ENCODE measurements at places on chromosomes 3 and 15.

- no peak for DNase-seq
These were observed 81.6 kb upstream of the CHMP2B start for GRCh38 chr3:87145553-87145952.

- no peak for DNase-seq
These were observed 24.6 kb downstream of the MAPKBP1 start for GRCh38 chr15:41798607-41799487.

DNA sequence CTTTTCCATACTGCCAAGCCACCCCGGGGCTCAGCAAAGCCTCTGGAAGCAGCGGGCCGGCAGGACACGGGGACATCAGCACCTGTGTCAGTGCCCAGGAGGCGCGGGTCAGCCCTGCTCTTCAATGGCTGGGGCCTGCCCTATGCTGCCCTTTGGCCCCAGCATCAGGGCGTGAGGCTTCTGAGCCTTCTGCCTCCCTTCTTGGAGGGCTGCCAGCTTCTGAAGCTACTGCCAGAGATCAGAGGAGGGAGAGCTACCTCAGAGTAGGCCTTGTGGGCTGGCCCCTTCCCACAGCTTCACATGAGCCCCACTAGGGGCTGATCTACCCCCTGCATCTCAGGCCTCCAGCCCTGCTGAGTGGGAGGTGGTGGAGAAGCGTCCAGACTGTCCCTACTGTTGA, 13.0 kb upstream of the TMEM115 start:
- no peak for DNase-seq

- peak; percentile 90 for DNase-seq
These were observed at the start of gene TYRO3 for GRCh38 chr15:41558400-41559238. TSS of gene TYRO3 (plus strand) at chr15:41559212. CDS start at chr15:41559258, 46 bp downstream.

DNA sequence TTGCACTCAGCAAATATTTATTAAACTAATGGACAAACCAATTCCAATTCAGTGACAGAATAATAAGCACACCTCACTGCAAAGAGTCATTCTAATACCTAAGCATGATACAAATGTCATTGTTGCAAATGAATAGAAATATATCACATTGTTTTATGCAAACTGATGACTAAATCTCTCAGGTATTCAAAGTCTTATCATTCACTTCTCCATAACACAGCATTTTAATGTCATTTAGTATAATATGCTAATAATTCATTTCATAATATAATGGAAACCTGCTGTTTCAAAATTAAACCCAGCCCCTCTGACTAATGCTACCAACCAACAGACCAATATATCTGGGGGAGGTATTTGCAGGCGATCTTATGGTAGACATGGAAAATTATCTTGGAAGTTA, 71.8 kb downstream of the FGF7 start:
- DNase-seq, result no peak

GRCh38 chr3:123346021-123346420, 102.9 kb downstream of the ADCY5 start:
- DNase-seq, result no peak

- no peak for DNase-seq
These were observed 962.3 kb downstream of the EPHA3 start for GRCh38 chr3:90069748-90070147.

DNA sequence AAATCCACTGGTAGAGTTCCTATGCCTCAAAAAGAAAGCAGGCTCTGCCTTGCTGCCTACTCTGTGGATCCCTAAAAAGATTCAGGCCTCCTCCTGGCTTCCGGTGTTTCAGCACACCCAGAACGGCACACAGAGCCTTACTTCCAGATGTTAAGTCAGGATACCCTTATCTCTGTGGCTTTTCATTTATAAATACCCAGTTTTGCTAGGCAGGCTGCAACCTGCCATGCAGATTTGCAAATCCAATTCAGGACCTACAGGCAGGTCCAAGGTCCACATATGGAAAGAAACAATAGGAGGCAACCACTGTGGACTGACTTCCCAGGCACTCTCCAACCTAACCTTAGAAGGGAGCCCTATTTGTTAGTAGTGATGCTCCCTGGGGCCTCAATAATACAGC, 30.7 kb downstream of the EFL1 start:
- no peak for DNase-seq

- DNase-seq, result no peak
These were observed 62.8 kb upstream of the KY start for GRCh38 chr3:134713671-134714070.

DNA sequence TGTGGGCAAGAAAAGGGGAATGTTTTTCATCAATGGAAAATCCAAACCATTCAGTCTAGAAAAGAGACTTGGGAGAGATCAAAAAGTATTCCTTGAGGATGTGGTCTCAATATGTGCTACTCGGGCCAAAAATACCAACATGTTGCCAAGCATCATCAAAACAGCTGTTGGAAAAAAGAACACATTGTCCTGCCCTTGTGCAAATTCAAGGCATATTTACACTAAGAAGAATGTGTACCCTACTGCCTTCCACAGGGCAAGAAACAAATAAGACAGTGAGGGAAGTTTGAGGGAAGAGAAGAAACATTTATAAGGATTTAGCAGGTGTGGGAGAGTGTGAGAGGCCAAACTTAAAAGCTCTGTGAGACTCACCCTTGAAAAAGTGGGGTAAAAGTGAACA, 252.1 kb downstream of the NTRK3 start:
- DNase-seq, result no peak

DNA sequence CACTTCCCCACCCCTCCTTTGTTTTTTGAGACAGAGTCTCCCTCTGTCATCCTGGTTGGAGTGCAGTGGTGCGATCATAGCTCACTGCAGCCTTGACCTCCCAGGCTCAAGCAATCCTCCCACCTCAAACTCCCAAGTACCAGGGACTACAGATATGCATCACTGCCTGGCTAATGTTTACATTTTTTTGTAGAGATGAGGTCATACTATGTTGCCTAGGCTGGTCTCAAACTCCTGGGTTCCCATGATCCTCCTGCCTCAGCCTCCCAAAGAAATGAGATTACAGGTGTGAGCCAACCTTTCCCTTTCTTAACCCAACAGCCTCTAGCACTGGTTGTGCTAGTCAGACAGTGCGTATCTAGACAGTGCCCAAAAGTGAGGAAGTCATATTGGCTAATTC, 6.4 kb upstream of the GATM start:
- no peak for DNase-seq

DNA sequence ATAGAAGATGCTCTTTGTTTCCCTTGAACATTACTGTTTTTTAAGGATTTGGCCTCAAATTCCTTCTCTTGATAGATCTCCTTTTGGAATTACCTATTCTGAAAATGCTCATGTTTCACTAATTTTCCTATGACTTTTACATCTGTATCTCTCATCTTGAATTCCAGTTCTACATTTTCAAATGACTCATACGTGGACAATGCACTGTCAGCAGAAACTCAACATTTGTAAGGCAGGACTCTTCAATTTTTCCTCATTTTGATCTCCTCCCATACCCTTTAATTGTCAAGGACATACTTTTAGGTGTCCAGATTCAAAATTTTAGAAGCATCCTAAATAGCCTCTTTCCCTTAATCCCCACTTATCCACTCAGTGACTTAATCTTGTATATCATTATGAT, 341.0 kb upstream of the RASGRP1 start:
- DNase-seq, result no peak

DNA sequence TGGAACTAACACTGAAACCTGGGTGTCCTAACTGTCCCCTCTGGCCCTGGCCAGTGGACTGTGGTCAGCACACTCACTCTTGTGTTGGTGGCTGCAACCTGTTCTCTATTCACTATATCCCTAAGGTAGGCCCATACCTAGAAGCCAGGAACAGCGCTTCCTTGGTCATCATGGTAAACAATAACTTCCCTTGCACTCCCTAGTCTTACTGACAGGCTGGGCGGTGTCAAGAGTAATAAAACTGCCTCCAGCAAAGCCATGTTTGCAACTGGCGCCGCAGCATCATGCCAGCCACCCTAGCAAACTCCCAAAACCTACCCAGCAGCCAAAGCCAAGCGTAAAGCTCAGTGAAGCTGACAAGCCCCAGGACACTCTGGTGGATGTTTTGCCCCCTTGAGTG, 63.1 kb upstream of the TSEN2 start:
- DNase-seq, result no peak

- DNase-seq, result no peak
These were observed 147.8 kb upstream of the MCTP2 start for GRCh38 chr15:94083467-94084052.

GRCh38 chr15:44802336-44802735, 66.0 kb downstream of the TRIM69 start:
- no peak for DNase-seq

DNA sequence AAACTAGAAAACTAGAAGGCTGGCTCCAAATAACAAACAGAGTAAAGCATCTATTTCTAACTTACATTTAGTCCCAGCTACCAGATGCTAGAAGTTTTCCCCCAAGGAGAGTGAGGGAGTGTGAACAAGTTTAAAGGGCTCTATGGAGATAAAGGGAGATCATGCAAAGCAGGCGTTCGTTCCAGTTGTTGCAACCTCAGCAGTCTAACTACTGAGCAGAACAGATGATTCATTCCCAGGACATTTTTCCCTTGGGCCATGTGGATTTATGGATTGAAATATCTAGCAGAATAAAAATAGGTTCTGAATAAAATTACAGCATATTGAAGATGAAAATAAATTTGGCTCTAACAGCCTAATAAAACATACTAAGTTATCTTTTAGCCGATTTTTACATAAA, 154.8 kb upstream of the TTC14 start:
- DNase-seq, result no peak

- peak; percentile 35 for DNase-seq
These were observed 55.4 kb downstream of the PSMD6 start for GRCh38 chr3:63967675-63968611.

GRCh38 chr15:50066202-50066601, 52.8 kb downstream of the ATP8B4 start:
- DNase-seq, result no peak

DNA sequence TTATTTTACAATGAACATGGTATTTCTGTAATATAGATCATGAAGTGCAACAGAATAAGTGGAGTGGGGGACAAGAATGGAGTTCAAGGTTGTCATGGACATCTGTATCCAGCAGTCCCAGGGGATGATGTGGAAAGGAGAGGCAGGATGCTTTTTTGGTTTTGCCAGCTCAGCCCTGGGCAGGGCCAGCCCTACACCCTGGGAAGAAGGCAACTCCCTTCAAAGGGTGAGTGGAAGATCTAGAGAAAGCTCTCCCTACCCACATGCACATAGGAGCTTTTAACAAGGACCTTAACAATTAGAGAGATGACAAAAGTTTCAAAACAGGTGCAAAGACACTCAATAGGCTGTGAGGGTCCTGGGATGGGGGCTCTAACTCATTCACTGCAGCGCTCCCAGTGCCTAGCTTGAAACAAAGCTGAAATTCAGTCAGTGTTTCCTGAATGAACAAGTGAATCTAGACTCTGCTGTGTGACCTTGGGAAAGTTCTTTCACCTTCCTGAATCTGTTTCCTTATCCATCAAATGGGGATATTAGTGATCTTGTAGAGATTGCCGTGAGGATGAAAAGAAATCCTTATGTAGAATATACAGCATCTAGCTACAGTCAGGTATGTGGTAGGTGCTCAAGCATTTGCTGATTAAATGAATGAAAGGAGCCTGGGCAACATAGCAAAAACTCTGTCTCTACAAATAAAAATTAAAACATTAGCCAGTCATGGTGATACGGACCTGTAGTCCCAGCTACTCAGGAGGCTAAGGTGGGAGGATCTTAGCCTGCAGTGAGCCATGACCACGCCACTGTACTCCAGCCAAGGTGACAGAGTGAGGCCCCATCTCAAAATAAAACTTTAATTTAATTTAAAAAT, 14.3 kb downstream of the BHLHE40 start:
- DNase-seq, result peak; percentile 12

DNA sequence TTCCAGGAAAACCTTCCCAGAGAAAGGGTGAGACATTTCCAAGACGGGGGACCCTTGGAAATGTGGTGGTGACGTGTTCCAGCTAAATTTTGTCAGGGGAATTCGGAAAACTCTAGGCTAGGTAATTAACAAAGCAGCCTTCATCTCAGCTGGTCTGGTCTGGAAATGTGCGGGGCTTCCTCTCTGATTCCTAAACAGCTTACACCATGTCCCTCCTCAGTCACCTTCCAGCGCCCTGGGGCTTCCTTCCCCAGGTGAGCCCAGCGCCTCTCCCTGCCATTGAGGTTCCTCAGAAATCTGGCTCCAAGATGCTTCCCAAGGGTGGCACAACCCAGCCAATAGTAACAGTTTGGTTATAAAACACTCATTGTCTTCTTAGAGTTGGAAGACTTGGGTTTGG, 571 bp downstream of the ACAD9 start:
- DNase-seq, result no peak

GRCh38 chr3:36792342-36792741, 28.0 kb upstream of the DCLK3 start:
- no peak for DNase-seq

- DNase-seq, result no peak
These were observed 128.1 kb upstream of the WNT5A start for GRCh38 chr3:55615039-55615693.

GRCh38 chr3:135867911-135868310, 97.6 kb upstream of the PPP2R3A start:
- DNase-seq, result no peak

DNA sequence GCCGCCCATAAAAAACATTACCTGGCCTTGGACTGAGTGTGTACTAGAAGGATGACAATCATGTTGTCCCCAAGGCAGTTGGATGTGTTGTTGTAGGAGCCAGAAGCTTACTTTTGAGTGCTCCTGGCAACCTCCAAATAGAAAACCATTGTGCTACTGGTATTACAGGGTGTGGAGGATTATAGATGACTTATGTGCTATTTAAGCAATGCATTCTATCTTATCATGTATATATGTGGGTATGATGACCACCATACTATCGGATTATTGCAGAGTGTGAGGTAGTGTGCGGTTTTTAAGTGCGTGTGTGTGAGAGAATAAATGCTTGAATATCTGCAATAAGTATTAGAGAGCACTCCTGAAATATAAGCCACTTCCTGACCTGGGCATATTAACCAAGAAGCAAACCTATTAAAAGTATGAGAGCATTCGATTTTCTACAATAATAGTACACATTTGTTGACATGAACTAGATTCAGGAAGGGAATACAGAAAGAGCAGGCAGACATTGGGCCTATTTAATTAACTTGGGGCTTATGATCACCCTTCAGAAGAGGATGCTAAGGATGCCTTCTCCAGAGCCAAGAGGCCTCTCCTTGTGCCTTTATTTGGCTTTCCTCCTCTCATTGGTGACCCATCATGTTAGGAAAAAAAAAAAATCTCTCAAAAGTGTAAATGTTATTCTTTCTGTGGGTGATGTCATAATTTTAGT, 11.7 kb upstream of the MBNL1 start:
- no peak for DNase-seq

GRCh38 chr3:177133860-177134815, 63.1 kb downstream of the TBL1XR1 start:
- no peak for DNase-seq

- no peak for DNase-seq
These were observed 41.9 kb upstream of the SEMA4B start for GRCh38 chr15:90159213-90159612.

GRCh38 chr15:36678308-36678707, 98.9 kb downstream of the CDIN1 start:
- DNase-seq, result no peak

- DNase-seq, result no peak
These were observed 1004.9 kb downstream of the FHIT start for GRCh38 chr3:60246361-60246760.

- DNase-seq, result no peak
These were observed 159.2 kb upstream of the SLC24A5 start for GRCh38 chr15:47961401-47962090.

GRCh38 chr15:89664441-89665350, 9.4 kb upstream of the KIF7 start:
- DNase-seq, result peak; percentile 54

- DNase-seq, result no peak
These were observed 304.6 kb downstream of the RPLP1 start for GRCh38 chr15:69757186-69757585.
